Inflammatory macrophage (primary cell): ENCODE measurements at places on chromosomes 3 and 15.

DNA sequence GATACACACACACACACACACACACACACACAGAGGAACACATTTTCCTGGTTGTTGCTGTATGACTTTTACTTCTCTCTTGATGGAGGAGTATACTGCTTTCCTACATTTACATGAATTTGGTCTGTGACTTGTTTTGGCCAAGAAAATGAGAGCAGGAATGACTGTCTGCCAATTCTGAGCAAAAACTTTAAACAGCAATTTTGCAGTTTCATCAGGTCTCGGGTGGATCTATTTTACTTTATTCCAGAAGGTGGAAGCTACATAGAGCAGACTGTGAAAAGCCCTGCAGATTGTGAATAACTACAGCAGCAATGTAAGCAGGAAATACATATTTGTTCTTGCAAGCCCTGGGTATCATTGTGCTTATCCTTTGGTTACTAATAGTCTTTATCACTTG, 1350.0 kb upstream of the EPHA6 start:
- no peak for DNase-seq

- DNase-seq: no peak
Observed at GRCh38 chr15:62877276-62877857, 165.2 kb upstream of the TPM1 start.

DNA sequence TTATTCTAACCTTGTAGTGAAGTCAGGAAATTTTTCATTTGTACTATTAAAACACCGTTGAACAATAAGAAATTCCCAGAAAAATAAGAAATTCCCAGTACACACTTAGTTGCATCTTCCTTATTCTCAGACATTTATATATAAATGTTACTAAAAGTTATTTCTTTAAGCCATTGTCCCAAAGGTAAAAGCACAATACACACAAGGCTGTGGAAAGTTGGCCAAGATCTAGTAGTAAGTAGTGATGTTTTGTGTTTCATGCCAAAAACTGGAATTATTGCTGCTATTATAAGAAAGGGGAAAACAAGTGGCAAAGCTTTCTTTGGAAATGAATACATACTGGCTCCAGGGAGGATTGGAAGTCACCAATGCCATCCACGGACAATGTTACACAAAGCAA, 802.5 kb upstream of the DPPA4 start:
- DNase-seq: no peak

DNA sequence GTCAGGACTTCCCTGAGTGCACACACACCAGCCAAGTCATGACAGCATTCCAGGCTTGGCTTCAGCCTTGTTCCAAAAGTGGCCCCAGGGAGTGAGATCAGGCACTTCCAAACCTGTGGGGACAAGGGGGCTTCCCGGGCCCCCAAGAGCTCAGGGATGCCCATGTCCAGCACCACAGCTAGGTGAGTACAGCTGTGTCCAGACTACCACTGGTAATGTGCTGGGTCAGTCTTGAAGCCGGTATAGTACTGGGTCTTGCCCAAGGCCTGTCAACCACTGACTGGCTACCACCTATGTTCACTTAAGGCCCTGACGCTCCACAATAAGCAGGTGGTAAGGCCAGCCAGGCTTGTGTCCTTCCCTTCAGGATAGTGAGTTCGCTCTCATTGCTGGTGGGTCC, 249.3 kb downstream of the UNC13C start:
- no peak for DNase-seq

GRCh38 chr3:141793476-141794260, 30.5 kb downstream of the GRK7 start:
- no peak for DNase-seq

DNA sequence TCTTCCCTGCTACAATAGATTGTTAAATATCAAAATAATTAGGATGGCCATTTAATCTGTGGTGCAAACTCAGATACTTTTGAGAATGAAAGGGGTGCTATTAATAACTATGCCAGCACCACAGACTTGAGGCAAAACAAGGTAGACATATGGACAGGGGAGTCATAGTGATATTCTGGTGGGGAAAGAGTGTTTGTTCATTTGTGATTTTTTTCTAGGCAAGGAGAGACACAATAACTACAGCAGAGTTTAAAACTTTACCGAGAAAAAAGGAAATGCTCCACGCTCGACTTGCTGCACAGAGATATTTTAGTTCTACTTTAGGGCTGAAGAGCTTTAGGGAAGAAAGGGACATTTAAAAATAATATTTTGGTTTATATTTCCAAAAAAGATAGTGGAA, 611.2 kb upstream of the GRM7 start:
- no peak for DNase-seq

- no peak for DNase-seq
Observed at GRCh38 chr3:49998326-49998725, 58.4 kb downstream of the RBM6 start.

DNA sequence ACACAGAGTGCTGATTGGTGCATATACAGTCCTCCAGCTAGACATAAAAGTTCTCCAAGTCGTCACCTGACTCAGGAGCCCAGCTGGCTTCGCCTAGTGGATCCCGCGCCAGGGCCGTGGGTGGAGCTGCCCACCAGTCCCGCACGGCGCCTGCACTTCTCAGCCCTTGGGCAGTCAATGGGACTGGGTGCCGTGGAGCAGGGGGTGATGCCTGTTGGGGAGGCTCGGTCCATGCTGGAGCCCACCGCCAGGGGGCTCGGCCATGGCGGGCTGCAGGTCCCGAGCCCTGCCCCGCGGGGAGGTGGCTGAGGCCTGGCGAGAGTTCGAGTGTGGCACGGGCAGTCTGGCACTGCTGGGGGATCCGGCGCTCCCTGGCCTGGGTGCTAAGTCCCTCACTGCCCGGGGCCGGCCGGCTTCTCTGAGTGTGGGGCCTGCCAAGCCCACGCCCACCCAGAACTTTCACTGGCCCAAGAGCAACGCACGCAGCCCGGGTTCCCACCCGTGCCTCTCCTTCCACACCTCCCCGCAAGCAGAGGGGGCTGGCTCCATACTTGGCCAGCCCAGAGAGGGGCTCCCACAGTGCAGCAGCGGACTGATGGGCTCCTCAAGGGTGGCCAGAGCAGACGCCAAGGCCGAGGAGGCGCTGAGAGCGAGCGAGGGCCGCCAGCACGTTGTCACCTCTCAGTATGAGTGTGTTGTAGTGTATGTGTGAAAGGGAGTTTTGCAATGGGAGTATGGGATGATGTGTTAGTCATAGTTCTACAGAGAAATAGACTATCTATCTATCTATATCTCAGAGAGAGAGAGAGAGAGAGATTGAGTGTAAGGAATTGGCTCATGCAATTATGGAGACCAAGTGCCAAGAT, 69.0 kb downstream of the UBE2E2 start:
- DNase-seq: no peak

DNA sequence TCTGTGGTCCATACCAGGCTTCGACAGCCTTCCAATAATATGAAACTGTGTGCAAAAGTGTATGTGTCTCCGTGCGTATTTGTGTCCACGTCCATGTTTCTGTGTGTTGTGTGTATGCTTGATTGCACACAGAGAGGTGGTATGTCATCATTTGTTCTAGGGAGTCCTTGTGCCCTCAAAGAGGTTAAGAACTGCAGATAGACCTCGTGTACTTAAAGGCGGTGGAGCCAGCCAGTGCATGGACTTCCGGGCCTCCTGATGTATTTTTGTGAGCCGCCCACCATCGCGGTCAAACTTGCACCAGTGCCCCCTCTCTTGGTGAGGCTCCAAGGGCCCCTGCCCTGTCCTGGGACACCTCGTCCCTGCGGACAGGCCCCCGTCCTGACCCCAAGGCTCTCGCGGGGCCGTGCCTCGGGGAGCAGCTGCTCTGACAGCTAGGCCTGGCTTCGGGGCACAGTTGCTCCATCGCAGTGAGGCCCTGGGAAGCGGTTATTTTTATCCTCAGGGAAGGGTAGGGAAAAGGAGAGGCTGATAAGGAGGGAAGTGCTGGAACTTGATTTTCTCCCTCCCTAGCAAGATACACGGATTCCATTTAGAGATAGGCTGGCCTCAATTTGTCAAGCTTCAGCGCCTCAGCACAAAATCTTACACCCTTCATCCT, 1.2 kb upstream of the RYK start:
- no peak for DNase-seq

DNA sequence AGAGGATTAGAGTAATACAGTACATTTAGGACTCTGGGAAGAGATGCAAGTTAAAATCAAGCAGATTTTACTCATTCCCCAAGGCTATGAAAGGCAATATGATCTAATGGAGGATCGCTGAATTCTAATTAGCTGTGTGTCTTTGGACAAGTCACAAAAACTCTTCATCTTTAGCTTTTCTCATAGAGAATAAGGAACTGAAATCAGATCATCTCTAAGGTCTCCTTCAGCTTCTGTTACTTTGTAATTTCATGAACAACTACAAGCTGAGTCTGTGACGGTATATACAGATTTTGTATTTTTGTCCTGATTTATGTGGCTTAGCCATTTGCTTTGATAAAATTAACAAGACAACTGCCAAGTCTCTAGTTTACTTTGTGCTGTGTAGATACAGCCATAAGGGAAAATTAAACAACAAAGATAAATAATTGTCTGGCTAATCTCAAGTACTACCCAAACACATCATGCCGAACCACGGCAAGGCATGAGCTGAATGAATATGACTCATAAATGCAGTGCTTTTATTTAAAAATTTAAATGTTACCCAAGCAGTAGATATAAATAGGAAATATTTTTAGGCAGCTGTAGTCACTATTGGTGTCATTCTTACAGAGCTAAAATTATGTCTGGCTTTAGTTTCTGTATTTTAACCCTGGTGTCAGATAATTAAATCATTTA, 81.5 kb downstream of the GAP43 start:
- DNase-seq: no peak
